ENCODE measurements at places on chromosomes 16 and 17.

DNA sequence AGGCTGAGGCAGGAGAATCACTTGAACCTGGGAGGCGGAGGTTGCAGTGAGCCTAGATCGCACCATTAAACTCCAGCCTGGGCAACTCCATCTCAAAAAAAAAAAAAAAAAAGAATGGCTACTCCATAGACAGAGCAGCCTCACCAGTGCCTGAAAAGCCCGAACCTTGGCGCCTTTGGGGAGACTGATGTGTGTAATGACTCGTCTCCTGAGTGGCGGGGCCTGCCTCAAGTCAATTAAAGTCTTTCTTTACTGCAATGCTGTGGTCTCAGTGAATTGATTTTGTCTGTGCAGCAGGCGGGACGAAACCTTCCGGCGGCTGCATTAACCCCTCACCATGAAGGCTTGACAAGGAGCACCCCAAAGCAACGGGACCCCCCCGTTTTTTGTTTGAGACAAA, 3.5 kb upstream of the UQCC4 start:
- DNase-seq, result no peak

- no peak for DNase-seq
Observed at GRCh38 chr16:56202036-56202435, 10.7 kb downstream of the GNAO1 start.

DNA sequence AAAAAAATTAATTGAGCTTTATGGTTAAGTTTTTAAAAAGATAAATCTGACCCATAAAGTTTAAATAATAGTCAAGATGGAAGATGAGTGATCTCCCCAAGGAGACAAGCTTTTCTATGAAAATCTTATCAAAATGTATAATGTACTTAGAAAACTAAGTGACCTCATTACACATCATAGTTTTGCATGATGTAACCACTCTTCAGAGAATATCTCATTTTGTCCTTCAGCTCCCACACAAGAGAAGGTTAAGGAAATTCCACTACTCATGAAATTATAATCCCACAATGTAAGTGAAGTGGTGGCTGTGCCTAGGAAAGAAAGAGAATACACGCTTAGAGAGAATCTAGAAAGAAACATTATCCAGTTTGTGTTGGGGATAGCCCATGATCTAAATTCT, 14.3 kb downstream of the STAT3 start:
- no peak for DNase-seq

DNA sequence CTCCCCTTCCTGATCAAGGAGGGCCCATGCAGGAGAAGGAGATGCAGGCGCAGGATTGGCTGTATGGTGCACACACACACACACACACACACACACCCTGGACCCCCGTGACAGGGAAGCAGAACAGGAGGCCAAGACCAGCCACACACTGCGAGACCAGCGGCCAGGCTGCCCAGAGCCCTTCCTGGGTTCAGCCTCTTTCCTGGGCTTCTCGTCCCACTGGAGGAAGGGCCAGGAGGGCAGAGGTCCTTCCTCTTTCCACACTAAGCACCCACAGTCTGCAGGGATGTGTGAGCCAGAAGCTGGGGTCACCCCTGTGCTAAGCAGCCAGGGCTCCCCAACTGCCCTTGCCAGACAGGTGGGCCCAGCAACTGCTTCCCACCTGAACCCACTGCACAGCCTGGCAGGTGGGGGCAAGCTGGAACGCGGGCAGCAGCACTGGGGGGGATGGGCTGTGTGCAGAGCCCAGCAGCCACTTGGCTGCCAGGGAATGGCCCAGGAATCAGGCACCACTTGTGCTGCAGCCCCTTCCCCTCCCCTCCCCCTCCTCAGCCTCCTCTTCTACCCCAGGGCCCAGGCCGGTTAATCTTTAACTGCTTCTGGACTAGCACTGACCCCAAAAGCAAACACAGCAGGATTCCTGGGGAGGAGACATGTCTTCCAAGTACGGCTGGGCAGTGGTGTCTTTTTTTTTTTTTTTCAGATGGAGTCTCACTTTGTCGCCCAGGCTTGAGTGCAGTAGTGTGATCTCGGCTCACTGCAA, 44.6 kb upstream of the SLC38A10 start:
- DNase-seq, result no peak

DNA sequence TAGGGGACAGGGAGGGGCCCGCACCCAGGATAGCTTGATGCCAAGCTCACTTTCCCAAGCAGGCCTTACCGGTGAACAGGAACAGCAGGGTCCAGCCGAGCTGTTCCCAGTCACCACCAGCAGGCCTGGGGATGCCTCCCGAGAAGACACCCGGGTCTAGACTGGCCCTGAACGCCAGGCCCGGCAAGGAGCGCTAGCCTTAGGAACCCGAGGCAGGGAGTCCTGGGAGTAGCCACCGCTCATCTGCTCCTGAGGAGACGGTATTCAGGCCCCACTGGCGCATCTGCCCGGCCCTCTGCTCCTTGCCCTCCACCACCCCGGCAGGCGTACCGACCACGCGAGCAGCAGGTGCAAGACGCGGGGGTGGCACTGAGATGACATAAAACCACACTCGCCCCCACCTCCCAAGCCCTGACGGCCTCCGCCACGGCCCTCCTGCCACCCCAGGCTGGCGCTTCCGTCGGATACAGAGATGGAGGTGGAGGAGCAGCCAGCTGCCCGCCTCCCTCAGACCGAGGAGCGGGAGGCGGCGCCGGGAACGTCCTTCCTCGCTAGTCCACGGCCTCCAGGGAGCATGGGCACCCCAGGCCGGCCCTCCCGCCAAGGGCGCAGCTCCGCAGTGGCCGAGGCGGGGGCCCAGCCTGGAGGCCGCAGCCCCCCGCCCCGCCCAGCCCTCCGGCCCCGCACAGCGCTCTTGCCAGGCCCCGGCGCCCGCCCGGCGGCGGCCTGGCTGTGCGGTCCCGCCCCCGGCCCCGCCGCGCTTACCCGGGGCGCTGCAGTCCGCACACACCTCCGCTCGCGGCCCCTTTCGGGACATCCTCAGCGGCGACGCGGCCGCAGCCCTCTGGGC, 661 bp downstream of the GIT1 start:
- no peak for DNase-seq

DNA sequence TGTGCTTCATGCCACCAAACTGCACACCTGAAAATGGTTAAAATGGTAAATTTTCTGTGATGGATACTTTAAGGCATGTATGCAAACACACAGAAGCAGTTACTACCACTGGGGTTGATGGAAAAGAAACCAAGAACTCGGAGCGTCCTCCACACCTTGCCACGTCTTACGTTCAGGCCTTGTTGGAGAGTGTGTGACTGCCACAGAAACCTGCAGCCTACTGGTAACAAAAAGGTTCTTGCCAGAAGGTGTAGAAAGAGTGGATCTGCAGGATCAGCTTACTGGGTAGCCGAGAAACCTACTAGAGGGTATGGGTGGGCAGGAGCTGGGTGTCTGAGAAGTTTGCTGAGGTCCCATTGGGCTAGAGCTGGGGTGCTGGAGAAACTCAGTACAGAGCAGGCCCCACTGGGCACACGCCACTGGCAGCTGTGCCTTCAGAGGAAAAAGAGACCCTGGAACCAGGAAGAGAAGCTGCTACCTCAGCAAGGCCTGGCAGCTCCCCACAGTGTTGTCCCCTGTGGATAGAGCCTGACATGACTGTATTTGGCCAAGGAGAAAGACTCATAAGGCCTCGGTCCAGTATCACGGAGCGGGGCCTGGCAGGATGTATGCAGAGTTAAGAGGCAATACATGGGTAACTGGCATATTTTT, 204.6 kb downstream of the SEC14L1 start:
- no peak for DNase-seq

DNA sequence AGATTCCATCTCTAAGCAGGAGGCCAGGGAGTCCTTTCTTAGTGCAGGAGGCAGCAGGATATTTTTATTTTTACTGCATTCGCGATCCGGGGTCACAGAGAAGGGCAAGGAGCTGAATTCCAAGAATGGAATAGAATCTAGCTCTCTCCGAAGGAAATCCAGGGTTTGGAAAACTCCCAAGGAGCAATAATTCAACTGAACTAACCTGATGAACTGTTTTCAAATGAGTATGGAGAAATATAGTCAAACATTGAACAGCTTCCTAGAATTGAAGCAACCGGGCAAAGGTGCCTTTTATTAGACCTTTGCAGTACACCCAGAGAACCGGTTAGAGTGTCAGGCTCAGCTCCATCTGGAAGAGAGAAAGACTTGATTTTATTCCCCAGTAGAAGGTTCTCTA, 120.7 kb upstream of the MAF start:
- no peak for DNase-seq

DNA sequence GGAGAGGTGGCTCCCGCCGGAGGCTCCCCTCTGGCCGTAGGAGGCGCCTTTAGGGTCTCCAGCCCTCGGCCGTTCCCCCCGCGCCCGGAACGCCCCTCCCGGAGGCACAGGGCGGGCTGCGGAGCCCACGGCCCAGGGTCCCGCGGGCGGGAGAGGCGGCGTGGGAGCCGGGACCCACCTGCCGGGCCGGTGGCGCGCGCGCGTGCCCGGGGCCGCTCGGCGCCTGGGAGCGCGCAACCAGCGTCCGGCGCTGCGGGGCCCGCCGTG, at the start of gene MIF4GD:
Gene MIF4GD (minus strand): TSS at position 266 of the 267 bp plus-strand sequence. CDS start 1,036 bp downstream, outside the sequence.
- DNase-seq, result no peak

GRCh38 chr17:66025551-66025950, 166.4 kb downstream of the CEP112 start:
- DNase-seq, result no peak

DNA sequence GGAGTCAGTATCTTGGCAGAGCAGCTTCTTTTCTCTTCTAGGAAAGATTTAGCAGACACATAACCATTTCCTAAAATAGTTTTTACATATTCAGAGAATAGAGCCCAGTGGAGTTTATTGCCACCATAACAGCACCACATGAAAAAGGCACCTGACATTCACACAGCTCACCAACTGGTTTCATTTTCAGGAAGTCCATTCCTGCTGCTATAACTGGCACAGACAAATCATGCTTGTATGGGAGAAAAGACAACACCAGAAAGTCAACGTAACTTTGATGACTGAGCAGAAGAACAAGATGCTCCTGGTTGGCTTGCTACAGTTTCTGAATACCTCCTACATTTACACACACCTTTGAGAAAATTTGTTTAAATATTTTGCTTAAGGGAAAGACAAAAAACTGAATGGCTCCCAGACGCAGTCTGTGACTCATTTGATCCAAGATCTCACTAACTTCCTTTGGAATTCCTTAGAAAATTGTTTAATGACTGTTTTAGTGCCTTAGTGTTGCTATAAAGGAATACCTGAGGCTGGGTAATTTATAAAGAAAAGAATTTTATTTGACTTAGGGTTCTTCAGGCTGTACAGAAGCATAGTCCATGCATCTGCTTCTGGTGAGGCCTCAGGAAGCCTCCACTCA, 1380.6 kb downstream of the CDH8 start:
- no peak for DNase-seq

DNA sequence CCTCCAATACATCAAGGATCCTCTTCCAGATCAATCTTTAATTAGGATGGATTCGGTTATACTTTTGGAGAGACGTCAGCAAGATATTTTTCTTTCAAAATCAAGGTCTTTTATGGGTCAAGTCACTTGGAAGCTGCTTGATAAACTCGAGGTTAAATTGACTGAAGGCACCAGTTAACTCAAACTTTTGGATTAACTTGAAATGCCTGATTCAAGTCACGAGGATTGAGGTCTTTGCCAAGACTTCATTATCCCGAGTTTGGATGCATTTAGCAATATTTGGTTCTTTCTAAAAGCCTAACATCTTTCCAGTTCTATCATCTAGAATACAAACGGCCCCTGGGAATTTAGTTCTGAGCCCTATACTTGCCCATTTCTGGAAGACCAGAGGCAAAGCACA, 82.9 kb downstream of the MYH11 start:
- no peak for DNase-seq

DNA sequence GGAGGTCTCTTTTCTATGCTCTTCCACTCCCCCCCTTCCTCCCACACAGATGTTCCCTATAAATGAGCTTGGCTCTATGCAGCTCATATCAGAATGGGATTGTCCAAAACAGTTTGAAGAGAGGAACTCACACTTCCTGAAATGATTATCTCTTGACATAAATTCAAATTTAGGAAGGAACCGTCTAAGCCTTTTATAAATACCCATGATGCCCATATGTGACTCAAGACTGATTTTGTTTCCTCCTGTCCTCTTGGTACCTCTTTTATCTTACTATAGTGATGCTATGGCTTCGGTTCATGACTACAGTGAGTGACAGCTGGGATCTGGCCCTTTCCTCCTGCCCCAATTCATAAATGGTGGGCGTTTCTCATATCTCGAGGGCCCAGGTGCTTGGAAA, 16.6 kb upstream of the TERF2 start:
- DNase-seq, result no peak

DNA sequence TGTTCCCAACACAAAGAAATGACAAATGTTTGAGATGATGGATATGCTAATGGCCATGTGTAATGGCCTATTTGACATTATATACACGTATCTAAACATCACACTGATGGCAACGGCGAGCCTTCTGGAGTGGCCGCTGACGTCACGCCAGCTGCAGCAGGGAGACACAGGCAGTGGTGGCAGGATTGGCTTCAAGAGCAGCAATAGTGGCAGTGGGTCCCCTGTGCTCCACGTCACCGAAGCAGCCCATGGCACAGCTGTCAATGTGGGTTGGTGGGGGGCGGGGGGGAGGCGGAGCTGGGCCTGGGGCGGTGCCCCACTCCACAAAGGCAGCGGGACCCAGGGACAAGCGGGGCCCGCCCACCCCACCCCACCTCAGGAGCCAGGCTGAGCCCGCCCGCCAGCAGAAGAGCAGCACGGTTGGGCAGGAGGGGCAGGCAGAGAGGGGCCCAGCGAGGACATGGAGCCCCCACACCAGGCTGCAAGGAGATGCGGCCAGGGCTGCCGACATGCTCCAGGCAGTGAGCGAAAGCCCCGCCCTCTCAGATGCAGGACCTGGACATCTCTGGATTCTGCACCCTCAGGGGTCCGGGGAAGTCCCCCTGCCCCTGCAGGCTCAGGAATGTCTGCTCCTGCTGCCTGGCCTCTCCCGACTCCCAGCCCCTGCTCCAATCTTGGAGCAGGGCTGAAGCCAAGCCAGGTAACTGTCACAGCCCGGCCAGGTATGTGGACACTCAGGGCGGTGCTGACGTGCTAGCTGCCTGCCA, 64.6 kb downstream of the USP32 start:
- DNase-seq, result no peak

GRCh38 chr16:89436366-89436765, 54.0 kb downstream of the ANKRD11 start:
- no peak for DNase-seq

GRCh38 chr16:10780628-10781027, 37.0 kb downstream of the NUBP1 start:
- DNase-seq, result no peak

- no peak for DNase-seq
Observed at GRCh38 chr17:67364847-67365737, 1.3 kb downstream of the PSMD12 start.
